CD4-positive, alpha-beta T cell treated with Interferon alpha-2 for 1 hour (primary cell): ENCODE measurements at places on chromosomes 1 and 21.
A peak's percentile ranks its signal among the peaks of the same experiment; 100 is the strongest.

DNA sequence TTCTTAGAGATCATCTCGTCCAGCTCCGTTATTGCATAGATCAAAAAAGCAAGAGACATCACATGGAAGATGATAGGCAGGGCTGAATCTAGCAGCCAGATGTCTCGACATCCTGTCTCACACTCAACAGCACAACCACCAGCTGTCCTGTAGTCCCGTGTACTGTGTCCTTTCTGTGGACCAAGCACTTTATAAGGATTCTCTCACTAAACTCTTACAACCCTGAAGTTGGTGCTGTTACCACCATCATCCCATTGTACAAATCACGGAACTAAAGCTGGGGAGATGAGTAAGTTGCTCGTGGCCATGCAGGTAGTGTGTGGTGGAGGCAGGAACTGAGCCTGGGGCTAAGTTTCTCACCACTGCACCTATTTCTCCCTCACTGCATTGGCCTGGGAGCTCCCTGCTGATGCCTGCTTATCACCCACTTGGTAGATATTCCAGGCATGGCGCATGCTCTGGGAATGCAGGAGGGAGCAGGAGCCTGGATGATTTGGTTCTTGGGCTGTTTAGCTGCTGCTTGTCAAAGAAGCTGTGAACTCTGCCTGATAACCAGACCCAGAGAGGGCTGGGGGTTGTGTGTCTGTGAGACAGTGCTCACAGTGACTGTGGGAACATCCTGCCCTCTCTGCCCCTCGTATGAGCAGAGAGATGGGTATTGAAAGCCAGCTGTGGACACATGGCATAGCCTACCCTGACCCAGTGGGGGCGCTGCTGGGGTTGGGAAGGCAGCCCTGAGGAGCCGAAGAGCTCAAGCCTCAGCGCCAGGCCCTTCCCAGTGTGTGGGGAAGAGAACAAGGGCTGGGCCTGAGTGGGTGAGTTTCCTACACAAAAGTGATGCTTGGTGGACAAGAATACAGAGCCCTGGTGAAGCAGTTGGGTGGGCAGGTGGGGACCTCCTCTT lies 13.6 kb downstream of the PPFIA4 start:
- DNase-seq = no peak

DNA sequence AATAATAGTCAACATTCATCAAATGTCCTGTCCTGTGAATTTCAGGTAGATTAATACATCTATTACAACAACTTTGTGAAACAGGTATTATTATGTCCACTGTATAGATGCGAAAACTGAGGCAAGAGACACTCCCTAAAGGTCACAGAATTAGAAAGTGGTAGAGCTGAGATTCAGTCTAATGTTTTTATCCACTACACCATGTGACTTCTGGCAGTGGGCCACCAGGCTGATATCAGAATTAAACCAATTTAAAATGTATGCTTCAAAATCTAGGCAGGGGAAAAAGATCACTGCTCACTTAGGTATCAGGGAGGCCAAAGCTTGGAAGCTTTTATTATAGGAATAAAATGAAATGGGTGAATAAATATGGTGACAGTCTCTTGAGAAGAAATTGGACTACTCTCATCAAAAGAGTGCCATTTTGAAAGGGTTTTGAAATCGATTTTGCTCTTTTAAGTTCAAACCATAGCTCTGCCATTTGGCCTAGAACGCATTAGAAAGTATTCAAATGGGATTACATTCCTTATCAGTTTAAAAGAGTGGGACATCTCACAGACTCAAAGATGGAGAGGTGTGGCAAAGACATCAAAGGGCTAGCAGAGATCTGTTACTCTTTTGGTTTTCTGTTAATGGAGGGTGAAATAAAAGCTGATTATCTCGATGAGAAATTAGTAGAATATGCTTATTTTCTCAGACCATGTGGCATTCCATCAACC lies 1.9 kb downstream of the DDAH1 start:
- no peak for DNase-seq

GRCh38 chr1:194862129-194862528 lies 1675.7 kb upstream of the B3GALT2 start:
- DNase-seq = no peak

DNA sequence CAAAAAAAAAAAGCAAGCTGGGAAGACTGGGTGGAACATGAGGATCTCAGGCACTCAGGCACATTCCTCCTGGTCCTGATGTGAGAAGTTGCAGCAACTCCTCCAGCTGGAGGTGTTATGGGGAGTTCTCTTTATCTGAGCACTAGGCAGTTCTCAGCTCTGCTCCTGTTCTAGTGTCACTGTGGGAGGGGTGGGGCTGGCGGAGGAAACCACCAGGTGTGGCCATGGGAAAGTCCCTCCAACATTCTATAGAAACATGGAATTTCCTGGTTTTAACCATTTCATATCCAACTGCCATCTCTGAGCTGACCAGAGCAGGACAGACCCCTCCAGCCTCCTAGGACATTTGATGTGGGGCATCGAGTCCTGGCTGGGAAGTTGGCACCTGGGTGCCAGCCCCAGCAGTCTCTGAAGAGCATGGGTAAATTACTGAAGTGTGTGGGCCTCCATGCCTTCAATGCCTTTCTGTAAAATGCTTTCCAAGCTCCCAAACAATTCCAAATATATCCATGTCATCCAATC lies 804 bp upstream of the IKBKE start:
- no peak for DNase-seq

- DNase-seq = no peak
These were observed 1.9 kb downstream of the GPSM2 start for GRCh38 chr1:108878678-108879077.

- no peak for DNase-seq
These were observed 205.1 kb upstream of the SGIP1 start for GRCh38 chr1:66328896-66329295.

DNA sequence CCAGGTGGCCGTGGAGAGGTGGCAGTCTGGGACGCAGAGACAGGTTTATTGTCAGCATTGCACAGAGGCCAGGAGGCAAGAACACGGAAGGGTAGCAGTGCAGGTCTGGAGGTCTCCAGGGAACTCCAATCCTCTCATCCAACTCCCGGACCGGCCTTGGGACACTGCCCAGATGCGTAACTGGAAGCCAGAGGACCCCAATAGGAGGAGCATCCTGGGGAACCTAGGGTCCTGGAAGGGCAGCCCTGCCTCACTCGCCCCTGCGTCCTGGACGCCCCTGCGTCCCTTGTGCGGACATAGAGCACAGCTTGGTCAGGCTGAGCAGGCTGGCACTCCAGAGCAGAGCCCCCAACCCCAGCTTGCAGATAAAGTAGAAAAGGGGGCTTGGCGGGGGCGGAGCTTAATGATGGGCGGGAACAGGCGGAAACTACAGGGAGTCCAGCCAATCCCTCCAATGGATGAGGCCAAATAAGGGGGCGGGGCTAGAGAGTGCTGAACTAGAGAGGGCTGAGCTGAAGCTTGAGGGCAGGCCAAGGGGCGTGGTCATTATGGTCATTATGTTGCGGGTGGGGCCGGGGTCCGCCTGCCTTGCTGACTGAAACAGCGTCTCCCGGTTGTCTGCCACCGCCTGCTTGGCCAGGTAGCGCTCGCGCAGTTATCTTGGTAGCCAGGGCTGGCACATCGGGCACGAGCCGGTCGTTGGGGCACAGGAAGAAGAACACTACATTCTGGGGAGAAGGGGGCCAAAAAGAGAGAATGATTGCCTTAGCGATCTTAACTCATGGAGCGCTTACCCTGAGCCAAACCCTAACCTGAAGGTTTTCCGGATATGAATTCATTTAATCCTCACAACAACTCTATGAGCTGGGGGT lies 3.7 kb upstream of the ARHGEF19 start:
- peak; percentile 85 for DNase-seq

DNA sequence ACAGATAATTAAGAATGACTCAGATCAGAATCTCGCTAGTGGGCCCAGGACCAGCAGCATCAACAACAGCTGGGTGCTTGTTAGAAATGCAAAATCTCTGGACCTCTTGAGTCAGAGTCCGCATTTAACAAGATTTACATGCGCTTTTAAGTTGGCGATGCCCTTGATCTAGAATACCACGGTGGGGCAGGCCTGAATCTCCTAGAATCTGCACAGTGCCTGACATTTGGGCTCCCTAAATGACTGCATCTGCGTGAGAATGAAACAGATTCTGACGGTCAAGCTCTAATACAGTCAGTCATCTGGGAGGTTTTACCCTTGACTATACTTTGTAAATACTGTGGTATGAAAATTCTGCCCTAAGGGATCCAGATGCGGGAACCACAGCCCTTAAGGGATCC lies 17.2 kb upstream of the RAB29 start:
- DNase-seq = no peak

GRCh38 chr1:88984569-88984968 lies 7.9 kb downstream of the KYAT3 start:
- no peak for DNase-seq

GRCh38 chr1:44707112-44707881 lies 23.7 kb downstream of the RNU5D-1 start:
- no peak for DNase-seq

GRCh38 chr1:37146071-37146470 lies 111.8 kb upstream of the GRIK3 start:
- no peak for DNase-seq

- no peak for DNase-seq
These were observed 1.3 kb downstream of the UBL4B start for GRCh38 chr1:110113551-110113950.
